ENCODE measurements at places on chromosomes 6 and 20.

DNA sequence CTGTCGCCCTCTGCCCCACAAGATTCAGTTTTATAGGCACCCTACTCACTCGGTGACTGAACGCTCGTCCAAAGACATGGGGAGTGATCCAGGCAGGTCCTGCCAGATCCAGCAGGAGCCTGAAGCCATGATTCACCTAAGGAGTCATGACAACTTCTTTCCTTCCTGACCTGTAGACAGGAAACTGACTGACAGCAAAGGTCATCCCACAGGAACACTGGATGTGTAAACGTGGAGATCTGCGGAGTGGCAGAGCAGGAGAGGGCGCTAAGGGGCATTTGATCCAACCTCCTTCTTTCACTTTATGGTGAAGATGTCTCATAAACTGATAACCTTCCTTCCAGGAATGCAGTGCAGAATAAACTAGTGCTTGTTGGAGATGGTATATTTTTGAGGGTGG lies 192.2 kb downstream of the GJA10 start:
- no peak for DNase-seq

DNA sequence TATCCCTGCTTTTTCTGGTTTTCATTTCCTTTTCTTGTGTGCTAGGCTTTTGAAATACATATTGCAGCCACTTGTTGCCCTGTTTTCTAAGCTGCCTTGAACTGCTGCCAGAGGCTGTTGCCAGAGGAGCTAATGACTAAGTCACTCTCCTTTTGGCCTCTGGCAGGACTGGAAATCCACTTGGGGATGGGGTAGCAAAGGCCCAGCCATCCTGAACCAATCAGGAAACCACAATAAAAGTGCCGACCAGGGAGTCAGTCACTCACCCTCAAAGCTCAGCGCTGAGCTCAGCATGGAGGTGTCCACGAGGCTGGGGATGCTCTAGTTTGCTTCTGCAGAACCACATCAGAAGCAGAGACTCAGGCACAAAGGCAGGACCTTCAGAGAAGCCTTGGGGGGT lies 813.0 kb downstream of the DHX35 start:
- DNase-seq: no peak

- no peak for DNase-seq
Observed at GRCh38 chr6:42618686-42619085, 54.9 kb downstream of the UBR2 start.

DNA sequence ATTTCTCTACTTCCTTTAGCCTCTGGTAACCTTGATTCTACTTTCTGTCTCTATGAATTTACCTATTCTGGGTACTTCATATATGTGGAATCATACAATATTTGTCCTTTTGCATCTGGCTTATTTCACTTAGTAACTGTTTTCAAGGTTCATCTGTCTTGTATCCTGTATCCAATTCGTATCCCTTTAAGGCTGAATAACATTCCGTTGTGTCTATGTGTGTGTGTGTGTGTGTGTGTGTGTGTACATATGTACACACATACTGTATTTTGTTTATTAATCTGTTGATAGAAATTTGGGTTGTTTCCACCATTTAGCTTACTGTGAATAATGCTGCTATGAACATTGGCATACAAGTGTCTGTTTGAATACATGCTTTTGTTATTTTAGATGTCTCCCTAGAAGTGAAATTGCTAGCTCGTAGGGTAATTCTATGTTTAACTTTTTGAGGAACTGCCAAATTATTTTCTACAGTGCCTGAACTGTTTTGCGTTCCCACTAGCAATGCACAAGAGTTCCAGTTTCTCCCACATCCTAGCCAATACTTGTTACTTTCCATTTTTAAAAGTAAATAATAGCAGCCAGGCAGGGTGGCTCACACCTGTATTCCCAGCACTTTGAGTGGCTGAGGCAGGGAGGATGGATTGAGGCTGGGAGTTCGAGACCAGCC lies 17.7 kb downstream of the SENP6 start:
- DNase-seq: no peak

GRCh38 chr6:110439356-110439755 lies 24.0 kb upstream of the DDO start:
- DNase-seq: no peak

DNA sequence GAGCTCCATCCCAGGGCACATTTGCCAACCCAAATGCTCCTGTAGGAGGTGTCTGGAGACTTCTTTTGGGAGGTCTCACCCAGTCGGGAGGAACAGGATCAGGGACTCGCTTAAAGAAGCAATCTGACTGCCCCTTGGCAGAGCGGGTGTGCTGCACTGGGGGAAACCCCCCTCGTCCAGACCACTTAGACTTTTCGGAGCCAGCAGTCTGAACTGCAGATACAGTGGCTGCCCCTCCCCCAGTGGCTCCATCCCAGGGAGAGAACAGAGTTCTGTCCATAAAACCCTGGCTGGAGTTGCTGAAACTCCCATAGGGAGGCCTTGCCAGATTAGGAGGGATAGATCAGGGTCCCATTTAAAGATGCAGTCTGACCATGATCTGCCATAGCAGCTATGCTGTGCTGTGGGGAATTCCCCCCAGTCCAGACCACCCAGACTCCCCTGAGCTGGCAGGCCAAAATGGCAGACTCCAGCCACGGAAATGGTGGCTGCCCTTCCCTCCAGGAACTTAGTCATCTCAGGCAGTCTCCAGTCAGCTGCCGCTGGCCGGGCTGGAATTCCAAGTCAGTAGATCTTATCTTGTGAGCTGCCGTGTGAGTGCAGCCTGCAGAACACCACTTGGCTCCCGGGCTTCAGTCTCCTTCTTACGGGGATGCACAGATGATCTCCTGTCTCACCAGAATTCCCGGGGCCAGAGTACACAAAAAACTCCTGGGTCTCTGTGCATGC lies 278.1 kb upstream of the SASH1 start:
- no peak for DNase-seq

DNA sequence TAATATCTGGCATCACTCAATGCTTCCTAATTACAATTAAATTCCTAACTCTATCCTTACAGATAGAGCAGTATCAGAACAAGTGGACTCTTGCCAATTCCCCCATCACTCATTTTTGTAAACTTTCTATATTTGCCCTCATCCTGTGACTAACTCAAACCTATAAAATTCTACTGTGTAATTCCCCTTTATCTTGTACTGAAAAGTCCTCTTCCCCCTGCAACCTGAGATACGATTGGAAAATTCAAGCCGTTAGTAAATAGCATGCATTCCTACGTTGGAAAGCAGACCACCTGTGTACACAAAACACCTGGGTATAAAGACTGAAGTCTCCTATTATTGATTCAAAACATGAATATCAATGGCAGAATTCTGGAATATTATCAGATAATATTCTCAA lies 70.4 kb upstream of the KCNQ5 start:
- no peak for DNase-seq

GRCh38 chr20:9087531-9088217 lies 18.8 kb downstream of the PLCB4 start:
- no peak for DNase-seq

DNA sequence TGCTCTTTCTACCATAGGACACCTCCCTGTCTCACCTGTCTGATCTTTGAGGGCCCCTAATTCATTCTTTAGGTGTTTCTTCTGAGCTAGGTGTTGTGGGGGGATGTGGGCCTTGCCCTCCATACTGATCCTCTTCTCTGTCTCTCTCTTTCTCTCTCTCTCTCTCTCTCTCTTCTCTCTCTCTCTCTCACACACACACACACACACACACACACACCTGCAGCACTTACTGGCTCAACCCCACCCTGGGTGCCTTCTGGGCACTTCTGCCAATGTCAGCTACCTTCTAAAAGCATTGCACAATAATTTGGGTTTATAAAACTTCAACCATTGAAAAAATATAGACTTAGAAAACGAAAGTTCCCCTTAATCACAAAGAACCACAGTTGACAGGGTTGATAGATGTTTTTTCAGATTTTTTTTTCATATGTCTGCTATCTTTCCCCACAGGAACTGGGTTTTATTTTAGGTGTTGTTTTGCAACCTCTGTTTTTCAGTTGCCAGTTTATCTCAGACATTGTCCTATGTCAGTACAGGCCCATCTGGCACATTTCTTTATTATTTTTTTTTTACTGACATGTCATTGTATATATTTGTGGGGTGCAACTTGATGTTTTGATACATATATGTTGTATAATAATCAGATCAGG lies 28.1 kb downstream of the PKIG start:
- DNase-seq: no peak

DNA sequence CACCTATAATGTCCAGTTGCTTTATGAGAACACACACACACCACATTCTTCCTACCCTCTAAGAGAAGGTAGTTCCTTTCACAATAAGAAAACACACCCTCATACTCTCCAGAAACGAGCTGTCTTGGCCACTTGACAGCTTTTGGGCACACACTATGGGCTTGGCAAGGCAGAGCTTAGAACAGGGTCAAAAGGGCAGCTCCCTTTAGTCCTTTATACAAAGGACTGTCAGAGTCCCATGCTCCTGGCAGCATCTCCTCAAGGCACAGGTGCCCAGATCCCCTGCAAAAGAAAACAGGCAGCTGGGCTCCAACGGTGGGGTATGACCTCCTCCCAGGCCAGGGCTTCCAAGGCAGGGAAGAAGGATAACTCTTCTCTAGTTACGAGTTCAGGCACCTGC lies 4.9 kb upstream of the LYRM2 start:
- DNase-seq: no peak

DNA sequence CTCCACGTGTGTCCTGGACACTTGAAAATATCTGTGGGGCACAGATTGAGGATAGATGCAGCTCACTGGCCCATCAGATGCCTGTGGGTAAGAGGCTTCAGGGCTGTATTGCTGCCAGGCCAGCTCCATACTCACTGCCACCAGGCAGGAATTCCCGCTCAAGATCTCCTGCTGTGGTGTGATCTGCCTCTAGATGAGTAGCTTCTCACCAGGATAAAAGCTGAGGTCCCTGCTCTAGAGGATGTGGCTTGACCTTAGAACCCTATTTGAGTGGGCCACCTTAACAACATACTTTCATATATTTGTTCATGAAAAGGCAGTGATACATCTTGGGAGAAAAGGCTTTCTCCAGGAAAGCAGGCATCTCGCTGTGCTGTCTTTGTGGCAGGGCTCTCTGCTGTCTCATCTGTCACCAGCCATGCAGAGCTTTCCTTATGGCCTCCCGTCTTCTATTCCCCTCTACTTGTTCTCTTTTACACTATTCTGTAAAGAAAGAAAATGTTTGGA lies 165.7 kb upstream of the RNF217 start:
- DNase-seq: no peak

DNA sequence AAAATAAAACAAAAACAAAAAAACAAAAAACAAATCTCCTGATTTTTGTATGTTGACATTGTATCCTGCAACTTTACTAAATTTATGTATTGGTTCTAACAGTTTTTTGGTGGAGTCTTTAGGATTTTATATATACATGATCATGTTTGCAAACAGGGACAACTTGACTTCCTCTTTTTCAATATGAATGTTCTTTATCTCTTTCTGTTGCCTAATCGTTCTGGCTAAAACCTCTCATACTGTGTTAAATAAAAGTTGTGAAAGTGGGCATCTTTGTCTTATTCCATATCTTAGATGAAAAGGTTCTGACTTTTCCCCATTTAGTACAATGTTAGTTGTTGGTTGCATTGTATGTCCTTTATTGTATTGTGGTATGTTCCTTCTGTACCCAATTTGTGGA lies 261.7 kb upstream of the NOX3 start:
- DNase-seq: no peak

DNA sequence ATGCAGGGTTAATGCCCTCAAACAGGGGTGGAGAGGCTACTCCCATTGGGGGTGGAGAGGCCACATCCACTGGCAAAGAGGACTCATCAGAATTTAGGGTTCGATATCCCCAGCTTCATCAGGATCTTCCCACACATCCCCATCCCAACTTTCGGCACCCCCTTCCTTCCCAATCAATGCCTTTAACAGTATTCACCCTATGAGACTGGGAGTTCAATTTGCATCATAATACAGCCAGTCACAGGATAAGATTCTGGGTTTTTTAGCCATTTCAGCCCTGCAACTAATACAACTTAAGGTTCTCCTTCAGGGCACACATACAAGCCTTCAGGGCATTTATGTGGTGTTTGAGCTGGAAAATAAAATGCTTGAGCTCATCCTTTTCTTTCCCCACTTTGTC lies 80.9 kb downstream of the GMDS start:
- DNase-seq: no peak

GRCh38 chr6:22106961-22107360 lies 189.9 kb downstream of the PRL start:
- no peak for DNase-seq

DNA sequence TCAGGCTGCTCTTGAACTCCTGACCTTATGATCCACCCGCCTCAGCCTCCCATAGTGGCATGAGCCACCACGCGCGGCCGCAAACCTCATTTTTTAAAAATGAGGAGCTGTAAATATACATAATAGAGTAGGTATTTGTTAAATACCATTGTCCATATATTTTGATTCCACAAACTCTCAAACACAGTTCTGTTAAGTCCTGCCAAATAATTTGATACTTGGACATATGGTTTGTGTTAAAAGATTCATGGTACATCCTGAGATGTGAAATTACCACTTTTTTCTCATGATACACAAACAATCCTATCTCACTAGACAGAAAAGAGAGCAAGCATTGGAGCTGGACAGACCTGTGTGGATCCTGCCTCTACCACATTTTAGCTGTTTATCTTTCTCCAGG lies 334.1 kb upstream of the KCNQ5 start:
- DNase-seq: no peak

GRCh38 chr6:44049989-44050871 lies 77.0 kb downstream of the MRPL14 start:
- DNase-seq: no peak

DNA sequence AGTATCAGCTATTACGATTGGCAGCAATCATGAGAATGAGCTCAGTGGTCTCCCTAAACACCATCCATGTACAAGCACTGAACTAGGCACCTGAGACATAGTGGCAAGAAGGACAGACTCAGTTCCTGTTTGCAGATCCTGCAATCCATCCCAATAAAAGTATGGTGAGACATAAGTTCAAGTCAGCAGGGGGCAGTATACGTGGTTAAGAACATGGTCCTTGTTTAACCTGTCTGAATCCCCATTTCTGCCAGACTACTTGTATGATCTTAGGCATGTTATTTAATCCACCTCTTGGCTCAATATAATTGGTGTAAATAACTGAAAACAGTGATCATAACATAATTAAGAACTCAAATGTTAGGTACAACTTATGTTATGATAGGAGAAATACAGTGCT lies 33.2 kb upstream of the PNISR start:
- DNase-seq: peak; percentile 49
